IMR-90 (cell line): ENCODE measurements at places on chromosomes 3 and 15. TPM values are rescaled to one million over a fixed set of nuclear protein-coding genes. Genes with fewer than 3 reads are reported as not detected.

Gene SUMF1
- 30.0 and 38.4 TPM in 2 replicates for polyA plus RNA-seq

DNA sequence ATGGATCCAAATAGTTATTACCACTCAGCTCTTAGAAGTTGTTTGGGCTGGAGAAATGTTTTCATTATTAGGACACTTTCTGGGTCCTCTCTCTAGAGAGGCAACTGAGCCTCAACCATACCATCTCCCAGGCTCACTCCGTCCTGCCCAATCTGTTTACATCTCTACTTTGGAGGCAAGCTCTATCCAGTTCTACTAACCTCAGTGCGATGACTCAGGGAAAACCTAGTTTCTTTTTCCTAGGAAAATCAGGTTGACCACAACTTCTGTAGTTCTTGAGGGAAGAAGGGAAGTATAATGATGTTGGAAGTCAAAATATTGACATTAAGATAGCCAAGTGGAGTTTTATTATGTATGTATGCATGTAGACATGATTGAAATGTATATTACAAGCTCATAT lies 40.4 kb downstream of the LPP start:
- H3K4me1 ChIP-seq = peaks cover 23% of the 10 kb centered on the region
- peaks cover 18% of the 10 kb centered on the region for H3K36me3 ChIP-seq
- no peaks in the 10 kb centered on the region for H3K27me3 ChIP-seq
- no peak overlapping the region for H3K4me3 ChIP-seq
- no peak overlapping the region for H3K27ac ChIP-seq

GRCh38 chr15:99502182-99502581 lies 63.6 kb upstream of the MEF2A start:
- H3K4me3 ChIP-seq = no peak overlapping the region
- DNase-seq = no peak
- no peak overlapping the region for H3K27ac ChIP-seq

Gene OSTN
- not detected in 2 replicates for polyA plus RNA-seq
